Activated T-helper 17 cell treated with anti-CD3 and anti-CD28 coated beads, Interleukin-2, amount 50 U/mL, for 72 hours (primary cell): ENCODE measurements at places on chromosomes 11 and 22.

DNA sequence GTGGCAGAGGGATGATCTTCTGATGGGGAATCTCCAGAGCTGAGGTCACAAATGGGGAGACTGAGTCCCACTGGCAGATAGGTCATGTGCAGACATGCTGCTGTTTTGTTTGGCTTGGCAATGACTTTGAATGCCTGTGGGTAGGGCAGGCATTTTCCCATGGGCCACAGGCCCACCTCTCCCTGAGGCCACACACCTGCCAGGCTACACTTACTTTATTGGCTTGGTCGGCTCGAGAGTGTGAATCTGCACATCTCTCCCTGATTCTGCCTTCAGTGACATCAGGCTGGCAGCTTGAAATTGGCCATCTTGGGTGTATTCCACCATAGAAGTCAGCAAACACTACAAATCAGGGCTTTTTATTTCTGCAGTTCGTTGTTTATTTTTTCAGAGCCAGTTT, 91.5 kb downstream of the GRIK4 start:
- no peak for ATAC-seq

DNA sequence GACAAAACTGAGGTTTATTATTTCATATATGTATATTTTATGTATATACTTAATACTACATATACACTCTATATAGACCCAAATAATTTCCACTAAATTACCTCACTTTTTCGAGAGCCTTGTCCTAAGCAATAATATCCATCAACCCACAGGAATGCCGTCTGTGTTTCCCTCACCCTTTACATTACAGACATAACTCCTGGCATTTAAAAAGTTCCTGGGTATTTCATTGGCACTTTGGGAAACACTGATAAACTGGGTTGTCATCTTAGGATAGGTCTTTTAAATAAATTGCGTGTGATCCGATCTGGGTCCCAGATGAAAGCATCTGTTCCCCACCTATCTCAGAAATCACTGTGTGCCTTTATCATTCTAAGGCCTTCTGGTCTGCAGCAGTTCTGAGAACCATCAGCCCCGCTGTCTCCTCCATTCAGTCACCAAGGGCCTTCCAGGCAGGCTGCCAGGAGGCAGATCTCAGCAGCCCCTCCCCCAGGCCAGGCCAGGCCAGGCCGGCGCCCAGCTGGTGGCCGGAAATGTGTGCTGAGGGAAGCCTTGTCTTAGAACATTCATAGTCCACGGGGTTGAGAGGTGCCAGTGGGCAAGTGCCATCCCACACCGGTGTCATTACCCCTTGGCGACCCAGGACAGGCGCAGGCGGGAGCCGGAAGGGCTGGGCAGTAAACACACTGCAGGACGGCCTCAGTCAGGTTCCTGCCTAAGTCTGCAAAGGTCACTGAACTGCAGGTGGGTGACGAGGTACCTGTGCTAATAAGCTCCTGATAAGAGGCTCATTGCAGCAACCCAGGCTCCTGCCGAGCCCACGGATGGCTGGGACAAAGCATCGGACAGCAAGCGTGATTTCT, 3.3 kb downstream of the FGF19 start:
- no peak for ATAC-seq

DNA sequence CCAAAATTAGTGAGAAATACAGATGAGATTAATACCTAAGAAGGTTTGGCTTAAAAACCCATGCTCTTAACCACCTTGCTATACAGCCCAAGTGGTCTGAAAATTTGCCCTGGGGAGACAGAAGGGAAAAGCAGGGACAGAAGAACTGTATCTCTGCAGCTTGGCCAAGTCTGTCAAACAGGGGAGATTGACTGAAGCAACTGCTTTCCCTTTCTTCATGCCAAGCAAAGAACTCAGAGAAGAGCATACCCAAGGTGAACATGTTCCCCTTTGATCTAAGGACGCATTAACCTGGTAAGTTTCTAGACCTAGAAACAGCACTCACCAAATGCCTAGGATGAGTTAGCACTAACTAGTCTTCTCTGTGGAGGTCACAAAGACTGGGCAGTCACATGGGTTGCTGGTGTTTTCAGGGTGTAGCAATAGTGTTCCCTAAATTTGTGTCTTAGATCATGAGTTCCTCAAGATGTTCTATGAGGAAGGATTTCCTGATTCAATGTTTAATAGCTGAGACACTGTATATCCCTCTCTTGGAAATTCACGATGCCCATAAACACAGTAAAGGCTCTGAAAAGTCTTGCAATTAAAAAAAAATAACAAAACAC, 75.6 kb upstream of the GRAMD1B start:
- no peak for ATAC-seq

DNA sequence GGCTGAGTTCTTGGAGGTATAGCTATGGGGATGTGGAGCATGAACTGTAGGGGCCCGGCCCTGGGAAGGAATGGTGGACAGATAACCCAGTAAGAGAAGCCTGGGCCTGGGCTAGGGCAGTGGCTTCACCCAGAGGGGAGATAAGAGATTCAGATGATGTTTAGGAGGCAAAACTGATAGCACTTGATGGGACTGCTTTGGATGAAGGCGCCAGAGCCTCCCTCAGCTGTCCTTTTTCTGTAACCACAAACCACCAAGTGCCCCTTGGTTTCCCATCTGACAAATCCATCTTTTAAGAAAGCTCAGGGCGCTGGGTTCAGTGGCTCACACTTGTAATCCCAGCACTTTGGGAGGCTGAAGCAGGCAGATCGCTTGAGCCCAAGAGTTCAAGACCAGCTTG, 23.4 kb downstream of the RELT start:
- no peak for ATAC-seq

DNA sequence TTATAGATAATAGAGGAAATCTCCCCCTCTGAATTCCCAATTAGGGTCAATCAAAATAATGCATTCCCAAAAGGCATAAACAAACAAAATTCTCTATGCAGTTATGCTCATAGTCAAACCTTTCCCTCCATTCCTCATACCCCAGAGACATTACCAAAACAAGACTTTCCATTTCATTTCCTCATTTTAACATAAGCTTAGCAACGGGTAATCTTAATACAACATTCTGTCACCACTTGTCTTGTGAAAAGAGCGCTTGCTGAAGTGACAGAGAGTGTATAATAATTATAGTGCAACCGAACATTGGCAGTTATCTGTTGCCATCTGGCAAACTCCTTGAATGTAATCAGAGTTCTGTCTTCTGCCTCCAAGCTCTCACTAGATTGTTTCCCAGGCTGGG, 1.2 kb upstream of the SLN start:
- ATAC-seq = no peak

DNA sequence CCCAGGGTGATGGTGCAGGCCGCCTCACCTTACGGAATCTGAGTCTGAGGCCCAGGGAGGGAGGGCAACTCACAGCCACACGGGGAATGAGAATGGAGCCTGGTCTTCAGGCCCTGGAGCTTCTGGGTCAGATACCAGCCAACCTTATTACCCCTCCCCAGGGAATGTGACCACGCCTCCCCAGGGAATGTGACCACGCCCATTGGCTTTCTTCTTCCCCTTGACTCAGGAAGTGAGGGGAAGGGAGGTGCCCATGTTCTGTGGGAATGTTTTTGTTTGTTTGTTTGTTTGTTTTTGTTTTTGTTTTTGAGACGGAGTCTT, 57.5 kb upstream of the RBFOX2 start:
- ATAC-seq = no peak

DNA sequence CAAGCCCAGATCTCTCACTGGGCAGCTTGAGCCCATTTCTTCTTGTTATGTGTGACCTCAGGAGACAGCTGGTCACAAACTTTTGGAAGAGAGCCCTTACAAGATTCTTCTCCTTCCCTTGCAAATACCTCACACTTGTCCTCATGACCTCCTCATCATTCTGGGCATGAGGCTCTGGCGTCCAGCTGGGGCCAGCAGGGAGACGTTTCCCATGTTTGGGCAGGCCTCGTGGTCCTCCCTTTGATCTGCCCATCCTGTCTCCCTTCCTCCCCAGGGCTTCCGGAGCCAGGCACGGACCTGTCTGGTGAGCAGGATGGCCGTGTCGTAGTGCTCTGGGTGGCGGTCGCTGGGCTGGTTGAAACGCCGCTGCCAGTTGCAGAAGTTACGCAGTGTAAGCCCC, 9.7 kb downstream of the ADAMTS8 start:
- no peak for ATAC-seq

DNA sequence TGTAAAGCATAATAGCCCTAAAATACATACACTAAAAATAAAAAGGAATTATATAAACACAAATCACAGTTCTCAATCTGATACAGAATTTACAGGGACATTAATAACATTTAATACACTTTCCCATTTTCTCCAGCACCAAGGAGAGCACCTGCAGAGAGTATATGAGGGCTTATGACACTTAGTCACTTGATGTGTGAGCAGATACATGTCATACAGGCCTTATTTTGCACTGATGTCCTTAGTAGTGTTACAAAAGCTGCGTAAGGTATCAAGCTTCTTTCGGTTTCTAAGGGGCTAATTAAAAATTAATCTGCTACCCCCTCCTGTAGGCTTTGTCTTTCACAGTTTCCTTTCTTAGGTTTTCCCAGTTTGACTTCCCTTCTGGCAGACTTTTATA, 61.3 kb downstream of the TRIM44 start:
- ATAC-seq = no peak

GRCh38 chr11:81986556-81987161, 747.0 kb downstream of the FAM181B start:
- ATAC-seq = no peak

DNA sequence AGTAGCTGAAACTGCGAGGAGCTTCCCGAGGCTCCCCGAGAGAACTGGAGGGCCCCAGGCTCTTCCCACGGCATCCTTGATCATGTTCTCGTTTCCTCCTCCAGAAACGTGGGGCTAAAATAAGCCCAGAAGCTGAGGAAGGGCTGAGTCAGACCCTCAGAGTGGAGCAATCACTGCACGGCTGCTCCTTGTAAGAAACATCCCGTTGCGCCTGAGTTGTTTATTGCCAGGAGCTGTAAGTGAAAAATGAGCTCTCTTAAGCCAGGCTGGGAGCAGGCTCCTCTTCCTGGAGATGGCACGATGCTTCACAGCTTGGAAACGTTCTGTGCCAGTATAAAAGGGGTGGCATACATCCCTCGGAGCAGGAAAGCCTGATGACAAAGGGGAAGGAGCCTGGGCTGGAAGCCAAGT, 47.3 kb upstream of the SYN3 start:
- no peak for ATAC-seq

GRCh38 chr11:115251126-115251525, 253.1 kb downstream of the CADM1 start:
- ATAC-seq = no peak

DNA sequence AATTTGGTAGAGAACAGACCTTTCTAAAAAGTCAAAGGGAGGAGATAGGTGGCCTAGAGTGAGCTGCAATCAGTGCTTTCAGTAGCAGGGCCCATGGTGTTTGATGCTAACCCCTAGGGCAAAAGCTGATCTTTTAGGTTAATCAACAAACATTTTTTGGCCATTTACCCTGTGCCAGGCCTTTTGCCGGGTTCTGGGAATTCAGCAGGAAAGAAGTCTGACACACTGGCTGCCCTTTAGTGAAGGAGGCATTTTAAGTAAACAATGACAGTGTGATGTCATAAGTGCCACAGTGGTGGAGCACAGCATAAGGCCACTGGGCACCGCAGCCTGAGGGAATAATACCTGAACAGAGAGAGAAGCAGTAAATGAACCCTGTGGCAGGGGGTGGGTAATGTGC, 29.0 kb downstream of the C22orf31 start:
- no peak for ATAC-seq

- ATAC-seq = peak; percentile 68
Measured at GRCh38 chr22:38696606-38697424, 3.9 kb downstream of the JOSD1 start.

DNA sequence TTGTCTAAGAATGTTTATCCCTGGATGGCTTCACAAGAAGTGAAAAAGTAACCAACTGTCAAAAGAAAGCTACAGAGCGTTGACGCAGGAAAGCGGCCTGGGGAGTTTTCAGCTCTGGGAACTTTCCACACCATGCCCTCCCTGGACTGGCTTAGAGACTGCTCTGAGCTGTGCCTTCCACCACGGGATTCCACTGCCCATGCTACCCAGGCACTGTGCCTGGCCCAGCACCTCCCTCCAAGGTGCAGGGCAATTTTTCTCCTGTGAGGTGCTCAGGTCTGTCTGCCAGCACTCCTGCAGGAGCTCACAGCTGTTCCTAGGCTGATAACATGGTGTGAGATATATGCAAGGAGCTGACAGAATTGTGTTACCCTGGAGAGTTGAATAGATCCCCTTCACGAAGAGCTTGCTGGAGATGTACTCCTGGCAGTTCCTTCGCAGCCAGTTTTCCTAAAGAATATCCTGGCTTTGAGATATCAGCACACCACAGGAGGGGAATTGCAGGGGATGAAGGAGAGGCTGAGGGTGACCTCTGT, 258.3 kb upstream of the B3GAT1 start:
- ATAC-seq = no peak

- ATAC-seq = no peak
Measured at GRCh38 chr11:8292351-8292750, 28.7 kb upstream of the LMO1 start.

DNA sequence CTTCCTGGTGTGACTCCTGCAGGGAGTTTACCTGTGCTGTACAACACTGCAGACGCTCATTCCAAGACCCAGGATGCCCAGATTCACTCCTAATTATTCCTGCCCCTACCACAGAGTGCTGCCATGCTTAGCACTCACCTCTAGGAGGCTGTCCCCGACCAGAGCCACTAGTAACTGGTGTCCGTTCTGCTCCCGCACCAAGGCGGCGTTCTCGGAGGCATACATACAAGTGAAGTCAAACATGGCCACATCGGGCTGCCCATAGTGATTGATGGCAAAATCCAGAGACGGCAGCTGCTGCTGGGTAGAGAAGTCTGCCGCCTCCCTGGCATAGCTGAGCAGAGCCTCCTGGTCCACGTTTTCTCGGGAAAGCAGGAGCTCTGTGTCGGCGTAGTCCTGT, 122.3 kb upstream of the BID start:
- no peak for ATAC-seq

GRCh38 chr11:110185599-110185998, 92.4 kb downstream of the ZC3H12C start:
- no peak for ATAC-seq

GRCh38 chr11:116990061-116990473, 108.2 kb downstream of the SIK3 start:
- no peak for ATAC-seq

DNA sequence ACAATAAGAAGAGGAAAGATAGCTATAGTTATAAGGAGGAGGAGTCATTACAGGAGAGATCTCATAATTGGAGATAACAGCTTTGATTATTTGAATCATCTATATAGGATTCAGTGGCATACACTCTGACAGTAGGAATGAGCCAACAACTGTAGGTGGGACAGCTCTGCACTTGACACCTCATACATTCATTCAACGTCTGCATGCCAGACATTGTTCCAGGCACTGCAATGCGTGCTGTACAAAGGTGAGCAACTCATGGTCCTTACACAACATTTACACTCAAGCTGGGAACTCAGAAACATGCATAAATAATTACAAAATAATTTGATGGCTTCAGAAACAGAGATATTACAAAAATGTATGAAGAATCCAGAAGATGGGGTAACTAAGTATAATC, 154.3 kb downstream of the MSANTD4 start:
- ATAC-seq = no peak

GRCh38 chr11:126861796-126862459, 138.6 kb downstream of the KIRREL3 start:
- no peak for ATAC-seq
